ENCODE measurements at places on chromosomes 5 and 9.

- no peak for DNase-seq
These were observed 39.4 kb downstream of the TNFAIP8 start for GRCh38 chr5:119395080-119395836.

- no peak for DNase-seq
These were observed 8.1 kb downstream of the TTC16 start for GRCh38 chr9:127724012-127724411.

- no peak for DNase-seq
These were observed 15.0 kb downstream of the FGD3 start for GRCh38 chr9:92962303-92962649.

DNA sequence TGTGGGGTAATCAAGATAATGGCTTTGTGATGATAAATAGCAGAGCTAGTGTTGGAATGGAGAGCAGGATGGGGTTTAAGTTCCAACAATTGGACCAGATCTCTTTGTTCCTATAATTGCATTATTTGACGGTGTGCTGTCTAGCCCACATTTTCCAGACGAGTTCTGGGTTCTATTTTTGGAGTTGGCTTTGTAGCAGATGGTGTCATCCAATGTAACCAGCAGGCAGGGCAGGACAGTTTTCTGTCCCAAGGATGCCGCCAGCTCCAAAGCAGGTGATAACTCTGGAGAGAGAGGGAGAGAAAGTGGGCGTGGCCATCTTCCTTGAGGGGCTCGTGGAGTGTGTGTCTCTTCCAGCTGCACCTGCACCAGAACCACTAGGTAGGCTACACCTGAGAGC, 251.3 kb downstream of the KIF4B start:
- no peak for DNase-seq

DNA sequence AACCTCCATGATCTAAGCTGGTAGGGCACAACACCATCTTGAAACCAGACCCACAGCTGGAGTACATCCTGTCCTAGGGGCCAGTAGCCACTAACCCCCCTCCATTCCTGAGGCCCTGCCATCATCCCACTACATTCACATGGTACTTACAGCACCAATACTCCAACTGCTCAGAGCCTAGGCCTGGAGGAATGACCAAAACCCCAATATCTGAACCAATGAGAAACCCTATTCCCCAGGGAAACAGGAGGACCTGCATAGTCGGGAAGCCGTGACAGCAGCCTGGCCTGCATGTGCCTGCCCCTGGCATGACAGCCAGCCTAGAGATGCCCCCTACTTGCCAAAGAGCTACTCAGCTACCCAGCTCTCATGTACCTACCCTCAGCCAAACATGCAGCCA, 65.4 kb upstream of the DMRT1 start:
- DNase-seq, result no peak

GRCh38 chr5:161311146-161311708, 235.3 kb downstream of the GABRB2 start:
- DNase-seq, result no peak

DNA sequence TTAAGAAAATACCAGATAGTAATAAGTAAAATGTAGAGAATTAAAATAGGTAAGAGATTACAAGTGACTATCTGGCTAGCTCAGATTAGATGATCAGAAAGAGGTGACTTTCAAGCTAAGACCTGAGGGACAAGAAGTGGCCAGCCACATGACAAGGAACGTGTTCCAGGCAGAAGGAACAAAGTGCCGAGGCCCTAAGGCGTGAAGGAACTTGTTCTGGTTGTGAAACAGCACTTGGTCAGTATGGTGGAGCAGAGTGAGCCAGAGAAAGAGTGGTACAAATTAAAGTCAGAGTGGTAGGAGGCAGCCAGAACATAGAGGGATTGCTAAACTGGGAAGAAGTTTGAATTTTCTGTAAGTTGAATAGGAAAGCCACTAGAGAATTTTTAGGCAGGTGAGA, 73.6 kb downstream of the ADRB2 start:
- DNase-seq, result no peak

DNA sequence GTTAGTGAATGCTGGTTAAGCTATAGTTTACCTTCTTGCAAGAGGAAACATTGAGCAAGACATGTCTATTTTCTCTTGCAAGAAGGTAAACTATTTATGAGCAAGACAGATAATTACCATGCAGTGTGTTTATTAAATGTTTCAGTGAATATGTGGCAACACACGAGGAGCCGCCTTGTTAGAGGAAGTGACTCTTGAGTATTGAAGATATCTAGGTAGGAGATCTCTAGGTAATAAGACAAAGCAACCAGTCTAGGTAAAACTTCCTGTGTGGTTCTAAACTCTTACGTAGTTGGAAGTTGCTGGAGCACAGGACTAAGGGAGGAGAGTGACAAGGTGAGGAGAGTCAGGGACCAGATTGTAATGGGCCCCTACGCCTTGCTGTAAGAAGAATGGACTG, 16.8 kb downstream of the SKP2 start:
- DNase-seq, result no peak
